Inflammatory macrophage treated with lipopolysaccharide for 1 hour (primary cell): ENCODE measurements at places on chromosomes 12 and 14.

GRCh38 chr12:105954951-105955931 lies 183.5 kb downstream of the NUAK1 start:
- no peak for DNase-seq

DNA sequence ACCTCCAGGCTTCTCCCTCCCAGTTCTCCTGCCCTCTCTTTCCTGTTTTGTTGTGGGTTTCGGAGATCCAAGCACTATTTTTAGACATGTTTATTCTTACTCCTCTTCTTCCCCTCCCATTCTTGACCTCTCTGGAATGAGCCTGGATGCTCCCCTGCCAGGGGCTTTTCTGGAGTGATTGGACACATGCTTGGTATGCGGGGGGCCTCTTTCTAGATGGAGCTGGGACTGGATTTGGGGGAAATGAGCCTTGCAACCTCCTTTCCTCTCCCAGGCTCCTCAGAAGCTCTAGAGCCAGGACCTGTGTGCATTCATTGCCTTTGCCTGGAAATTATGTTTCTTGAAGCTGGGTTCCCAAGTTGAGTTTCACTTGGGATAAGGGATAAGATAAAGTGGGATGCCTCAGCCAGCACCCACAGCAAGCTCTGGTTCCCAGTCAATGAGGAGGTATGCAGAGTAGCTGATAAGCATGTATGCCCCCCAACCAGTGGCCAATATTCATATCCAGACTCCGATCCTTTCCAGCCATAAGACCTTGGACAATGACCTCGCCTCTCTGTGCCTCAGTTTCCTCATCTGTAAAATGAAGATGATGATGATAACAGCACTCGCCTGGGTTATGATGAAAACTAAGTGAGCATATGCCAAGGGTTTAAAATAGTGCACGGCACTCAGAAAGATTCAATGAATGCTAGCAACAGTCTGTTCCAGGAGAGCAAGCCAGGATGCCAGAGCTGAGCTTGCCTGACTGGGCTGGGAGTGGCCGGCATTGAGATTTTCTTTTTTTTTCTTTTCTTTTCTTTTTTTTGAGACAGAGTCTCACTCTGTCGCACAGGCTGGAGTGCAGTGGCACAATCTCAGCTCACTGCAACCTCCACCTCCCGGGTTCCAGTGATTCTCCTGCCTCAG lies 97.8 kb downstream of the SCARB1 start:
- no peak for DNase-seq

DNA sequence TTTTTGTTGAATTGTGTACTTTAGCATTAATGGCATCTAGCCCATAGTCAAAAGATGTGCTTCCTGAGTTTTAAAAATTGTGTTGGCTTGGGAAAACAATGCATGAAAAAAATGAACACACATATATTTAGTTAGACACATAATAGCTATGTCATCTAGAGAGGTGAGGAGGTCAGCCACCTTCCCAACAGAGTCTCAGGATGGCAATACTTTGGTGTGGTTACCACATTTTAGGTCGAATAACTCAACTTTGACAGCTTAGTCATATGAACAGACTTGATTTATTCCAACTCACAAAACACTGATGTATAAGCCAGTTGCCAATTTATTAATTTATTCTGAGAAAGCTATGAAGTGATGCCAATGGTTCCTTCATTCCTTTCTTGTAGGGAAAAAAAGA lies 114.0 kb downstream of the ETNK1 start:
- no peak for DNase-seq

DNA sequence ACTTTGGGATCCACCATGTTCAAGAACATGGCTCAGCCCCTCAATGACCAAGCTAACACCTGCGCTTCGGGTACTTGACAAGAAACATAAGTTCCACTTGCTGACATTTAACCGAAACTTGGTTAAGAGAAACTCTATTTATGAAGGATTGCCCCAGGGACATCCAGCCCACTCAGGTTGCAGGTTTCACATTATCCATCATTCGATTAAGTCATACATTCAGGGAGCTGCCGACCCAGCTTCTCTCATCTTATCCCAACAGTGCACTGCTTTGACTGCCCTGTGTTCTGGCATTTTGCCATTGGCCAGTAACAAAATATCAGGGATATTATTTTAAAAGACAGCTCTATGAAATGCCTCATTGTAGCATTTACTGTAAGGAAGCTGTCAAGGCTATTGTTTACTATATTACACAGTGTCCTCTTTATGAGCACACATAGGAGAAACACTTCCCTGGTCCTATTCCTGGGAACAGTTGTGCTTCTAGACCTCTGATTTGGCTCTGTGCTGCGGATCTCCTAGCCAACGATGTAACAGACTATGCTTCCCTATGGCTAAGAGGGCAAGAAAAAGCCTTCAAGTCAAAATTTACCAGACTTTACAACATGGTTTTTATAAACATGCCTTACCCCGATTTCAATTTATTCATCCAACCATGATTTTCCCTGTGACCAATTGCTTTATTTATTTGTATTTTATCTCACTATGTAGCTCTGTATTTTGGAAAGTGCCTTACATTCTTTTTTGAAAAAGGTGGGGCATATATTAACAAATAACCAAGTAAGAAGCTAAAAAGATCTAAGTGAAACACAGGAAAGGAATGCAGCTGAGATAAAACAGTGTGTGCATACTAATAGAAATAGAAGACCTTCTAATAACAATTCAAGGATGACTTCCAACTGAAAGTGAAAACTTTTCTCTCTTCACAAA lies 109.3 kb downstream of the ITPR2 start:
- DNase-seq = no peak

- DNase-seq = no peak
These were observed 24.4 kb upstream of the RBM19 start for GRCh38 chr12:113990250-113991223.

- no peak for DNase-seq
These were observed 90.6 kb downstream of the VCPKMT start for GRCh38 chr14:50025776-50026175.

DNA sequence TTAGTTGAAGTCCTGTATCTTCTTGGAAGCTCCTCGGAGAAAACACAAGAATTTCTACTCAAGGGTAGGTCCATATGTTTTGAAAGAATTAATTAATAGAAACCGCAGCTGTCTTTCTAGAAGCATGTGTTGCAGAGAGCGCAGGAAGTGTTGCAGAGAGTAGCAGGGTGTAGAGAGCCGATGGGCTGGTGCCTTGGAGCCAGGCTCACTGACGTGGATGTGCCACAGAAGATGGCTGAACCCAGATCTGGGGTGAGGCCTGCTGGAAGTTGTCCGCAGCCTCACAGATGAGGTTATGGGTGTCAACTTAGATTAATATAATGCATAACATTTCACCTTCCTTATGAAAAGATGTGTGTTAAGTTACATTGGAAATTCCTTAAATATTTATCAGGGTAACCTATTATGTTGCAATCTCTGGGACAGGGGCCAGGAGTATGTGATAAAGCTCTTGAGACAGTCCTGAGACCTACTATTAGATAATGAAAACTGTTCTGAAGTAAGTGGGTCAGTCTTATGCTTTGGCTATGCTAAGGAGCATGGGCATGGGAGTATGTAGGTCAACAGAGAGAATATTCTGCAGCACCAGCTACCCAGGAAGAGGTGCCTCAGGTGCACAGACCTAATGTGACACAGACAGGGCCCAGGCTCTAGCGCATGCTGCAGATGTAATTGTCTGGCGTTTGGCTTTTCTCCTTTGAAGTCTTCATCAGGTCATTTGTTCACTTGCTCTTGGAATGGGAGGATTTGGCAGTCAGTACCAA lies 973.3 kb downstream of the BCL11B start:
- no peak for DNase-seq

GRCh38 chr14:105091517-105092170 lies 26.4 kb upstream of the GPR132 start:
- DNase-seq = no peak

DNA sequence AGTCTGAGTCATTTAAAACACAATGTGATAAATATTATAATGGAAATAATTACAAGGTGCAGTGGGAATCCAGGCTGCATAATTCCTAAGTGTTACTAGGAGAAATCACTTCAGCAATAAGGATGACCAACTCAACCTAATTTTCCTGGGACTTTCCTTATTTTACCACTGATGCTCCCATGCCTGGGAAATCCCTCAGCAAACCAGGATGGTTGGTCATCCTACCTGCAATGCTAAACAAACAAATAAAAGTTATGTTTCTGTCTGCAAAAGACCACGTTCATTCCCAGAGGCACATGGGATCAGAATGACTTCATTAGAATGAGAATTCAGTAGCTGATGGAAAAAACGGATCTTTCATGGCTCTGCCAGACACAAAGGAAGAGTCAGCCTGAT lies 130.8 kb upstream of the RAP1B start:
- DNase-seq = peak; percentile 50

GRCh38 chr14:52094546-52095271 lies 25.9 kb upstream of the NID2 start:
- DNase-seq = no peak

DNA sequence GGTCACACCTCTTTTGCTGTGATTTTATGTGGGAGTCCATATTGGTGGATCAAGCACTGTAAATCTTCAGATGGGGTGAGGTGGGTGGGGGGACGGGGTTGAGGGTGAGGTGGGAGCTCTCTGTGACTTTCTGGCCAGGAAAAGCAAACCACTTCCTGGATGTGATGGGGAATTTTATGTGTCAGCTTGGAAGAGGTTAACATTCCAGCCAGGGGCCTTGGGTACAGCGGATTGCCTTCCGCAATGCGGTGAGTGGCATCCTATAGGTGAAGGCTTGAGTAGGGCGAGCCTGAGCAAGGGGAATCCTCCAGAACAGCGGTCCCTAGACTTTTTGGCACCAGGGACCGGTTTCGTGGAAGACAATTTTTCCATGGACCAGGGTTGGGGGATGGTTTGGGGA lies 36.2 kb downstream of the DLK1 start:
- no peak for DNase-seq

- no peak for DNase-seq
These were observed 623.4 kb downstream of the DIO2 start for GRCh38 chr14:79587875-79588274.

DNA sequence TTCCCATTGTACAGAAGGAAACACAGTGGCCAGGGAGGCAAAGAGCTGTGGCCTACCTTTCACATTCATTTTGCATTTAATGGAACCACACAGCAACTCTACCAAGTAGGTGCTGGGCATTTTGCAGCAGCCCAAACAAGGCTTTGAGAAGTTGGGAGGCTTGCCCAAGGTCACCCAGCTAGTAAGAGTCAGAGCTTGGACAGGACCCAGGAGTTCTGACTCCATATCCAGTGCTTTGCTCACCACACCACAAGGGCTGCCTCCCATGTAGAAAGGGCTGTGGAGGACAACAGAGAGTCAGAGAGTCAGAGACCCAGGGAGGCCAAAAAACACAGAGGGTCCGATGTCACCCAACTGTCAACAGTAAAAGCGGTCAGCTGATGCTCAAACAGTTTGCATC lies 400.2 kb downstream of the BCL11B start:
- DNase-seq = no peak

DNA sequence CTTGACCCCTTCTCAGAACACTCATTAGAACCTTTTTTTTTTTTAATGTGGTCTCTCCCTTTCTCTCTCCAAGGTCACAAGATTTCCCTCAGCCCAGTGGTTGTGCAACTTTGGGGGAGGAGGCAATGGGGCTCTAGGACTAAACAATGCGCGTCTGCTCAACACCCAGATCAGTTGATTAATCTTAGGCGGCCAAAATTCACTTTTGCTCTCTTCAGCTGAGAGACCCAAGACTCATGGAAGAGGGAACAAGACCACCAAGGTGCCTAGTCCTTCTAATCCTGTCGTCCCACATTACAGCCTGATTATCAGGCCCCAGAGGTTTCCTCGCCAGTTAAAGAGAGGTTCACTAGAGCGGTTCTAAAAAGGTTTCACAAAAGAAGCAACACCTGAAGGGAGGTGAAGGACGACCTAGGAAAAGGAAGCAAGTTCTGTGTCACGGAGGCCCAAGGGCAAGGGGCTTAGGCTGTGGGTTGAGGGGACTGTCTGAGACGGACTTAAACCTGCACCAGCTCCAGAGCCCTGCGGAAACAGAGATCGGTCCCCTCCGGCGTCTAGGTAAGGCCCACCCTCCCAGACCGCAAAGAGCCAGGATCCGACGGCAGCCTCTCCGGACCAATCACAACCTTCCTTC lies 824 bp upstream of the TARBP2 start:
- peak; percentile 80 for DNase-seq

- DNase-seq = no peak
These were observed 29.3 kb downstream of the YLPM1 start for GRCh38 chr14:74792249-74793039.

DNA sequence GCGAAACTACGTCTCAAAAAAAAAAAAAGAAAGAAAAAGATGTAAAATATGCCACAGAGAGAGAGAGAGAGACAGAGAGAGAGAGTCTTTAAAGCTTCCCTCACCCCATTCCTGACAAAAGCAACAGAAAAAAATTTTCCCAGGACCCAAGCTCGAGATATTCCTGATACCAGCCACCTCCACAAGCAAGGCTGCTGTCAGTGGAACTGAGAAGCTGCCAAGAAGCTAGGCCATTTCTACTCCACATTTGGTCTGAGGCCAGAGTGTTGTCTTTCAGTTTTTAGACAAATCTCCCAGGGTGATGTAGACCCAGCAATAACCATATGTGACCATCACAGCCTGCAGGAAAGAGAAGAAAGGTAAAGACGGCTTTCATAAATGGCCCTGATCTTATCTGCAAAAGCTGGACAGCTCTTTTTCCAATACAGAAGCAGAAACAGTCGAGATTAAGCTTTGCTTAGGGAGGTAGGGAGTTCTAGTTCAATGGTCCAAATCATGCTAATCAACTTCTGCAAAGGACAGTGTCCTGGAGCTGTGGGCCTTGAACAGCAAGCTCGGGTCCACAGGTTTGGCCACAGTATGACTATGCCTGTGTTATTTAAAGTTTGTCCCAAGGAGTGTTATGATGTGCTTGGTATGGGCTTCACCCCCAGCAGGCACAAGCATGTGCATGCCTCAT lies 130.3 kb upstream of the NUDT4 start:
- no peak for DNase-seq

DNA sequence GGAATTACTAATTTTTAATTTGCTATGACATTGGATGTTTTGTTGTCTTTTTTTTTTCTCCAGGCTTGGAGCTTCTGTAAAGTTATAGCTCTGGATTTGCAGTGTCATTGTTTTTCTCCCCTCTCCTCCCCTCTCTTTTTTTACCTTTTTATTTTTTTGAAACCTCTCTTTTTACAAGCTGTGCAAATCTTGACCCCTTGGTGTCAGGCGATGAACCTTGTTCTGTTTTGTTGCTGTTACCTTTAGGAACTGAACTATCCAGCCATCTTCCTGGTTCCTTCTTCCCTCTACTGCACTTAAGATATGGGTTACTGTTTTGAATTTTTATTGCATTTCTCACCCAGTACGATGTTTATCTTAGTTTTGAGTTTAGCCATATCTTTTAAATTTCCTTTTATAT lies 13.7 kb downstream of the KTN1 start:
- no peak for DNase-seq

- DNase-seq = no peak
These were observed 400 bp downstream of the CHST11 start for GRCh38 chr12:104456950-104457745.

- DNase-seq = no peak
These were observed 487.8 kb downstream of the KCNH5 start for GRCh38 chr14:62557416-62557815.

- DNase-seq = no peak
These were observed 17.6 kb downstream of the CCDC88C start for GRCh38 chr14:91399868-91400640.
